Hematopoietic multipotent progenitor cell treated with erythropoietin and hydrocortisone succinate and interleukin-3 and kit ligand, for 8 days (in vitro differentiated cells): ENCODE measurements at places on chromosomes 1 and 21.

- no peak for DNase-seq
Observed at GRCh38 chr1:62196086-62196690, 1.5 kb downstream of the L1TD1 start.

GRCh38 chr21:41885341-41886024 lies 6.3 kb upstream of the PRDM15 start:
- no peak for DNase-seq

DNA sequence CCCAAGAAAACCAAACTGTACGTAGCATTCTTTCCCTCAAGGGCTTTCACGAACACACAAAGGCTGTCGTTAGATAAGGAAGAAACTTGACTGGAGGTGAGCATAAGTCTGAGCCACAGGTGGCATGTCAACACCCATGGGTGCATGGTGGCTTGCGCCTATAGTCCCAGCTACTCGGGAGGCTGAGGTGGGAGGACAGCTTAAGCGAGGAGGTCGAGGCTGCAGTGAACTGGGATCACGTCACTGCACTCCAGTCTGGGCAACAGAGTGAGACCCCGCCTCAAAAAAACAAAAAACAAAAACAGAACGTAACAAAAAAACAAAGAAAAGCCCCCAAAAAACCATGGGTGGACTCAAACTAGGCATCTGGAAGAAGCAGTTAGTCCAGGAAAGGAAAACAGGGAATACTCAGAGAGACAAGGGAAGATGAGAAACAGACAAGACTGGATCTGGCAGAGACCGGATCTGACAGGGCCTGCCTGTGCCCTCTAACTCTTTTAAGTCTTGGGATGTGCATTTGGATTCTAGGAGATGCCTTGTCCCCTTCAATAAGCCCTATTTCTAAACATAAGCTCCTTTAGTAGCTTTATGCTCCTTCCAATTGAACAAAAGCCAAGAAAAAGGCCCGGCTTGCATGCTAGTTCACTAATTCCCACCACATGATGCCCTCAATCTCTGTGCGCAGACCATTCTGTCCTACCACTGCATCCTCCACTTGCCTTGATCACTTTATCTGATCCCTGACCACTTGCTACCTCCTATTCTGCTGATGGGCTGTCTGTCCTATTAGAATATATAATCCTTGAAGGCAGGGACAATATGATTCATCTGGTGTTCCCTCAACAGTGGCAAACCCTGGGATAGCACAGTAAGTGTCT lies 73.8 kb downstream of the APP start:
- no peak for DNase-seq

- DNase-seq: no peak
Observed at GRCh38 chr1:3070644-3071564, 1.9 kb downstream of the PRDM16 start.

DNA sequence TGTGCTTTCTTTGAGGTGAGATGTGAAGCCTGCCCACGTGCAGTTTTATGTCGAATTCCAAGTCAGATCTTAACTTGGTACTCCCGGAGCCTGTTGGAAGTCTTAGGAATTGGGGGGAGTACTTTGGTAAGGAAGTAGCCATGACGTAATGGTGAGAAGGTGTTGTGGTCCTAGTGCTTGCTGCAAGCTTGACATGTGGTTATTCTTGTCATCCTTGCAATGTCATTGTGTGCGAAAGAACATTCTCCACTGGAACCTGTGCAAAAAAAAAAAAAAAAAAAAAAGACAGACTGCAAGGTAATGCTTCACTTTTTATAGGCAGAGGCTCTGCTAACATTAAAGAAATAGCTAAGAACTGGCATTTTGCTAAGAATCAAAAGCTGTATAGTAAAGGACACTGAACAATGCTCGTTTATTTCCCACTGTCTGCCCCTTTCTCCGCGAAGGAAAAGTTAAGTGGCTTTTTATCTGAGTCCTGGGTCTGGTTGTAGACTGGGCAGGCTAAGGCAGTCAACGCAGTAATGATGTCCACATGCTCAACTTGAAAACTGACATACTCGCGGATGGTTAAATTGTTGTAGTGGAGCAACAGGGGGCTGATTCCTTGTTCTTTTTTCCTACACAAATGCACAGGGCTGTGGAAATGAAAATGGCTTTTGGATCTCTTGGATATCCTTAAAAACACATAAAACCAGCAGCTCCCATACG lies 2.1 kb downstream of the KAZN start:
- DNase-seq: no peak

DNA sequence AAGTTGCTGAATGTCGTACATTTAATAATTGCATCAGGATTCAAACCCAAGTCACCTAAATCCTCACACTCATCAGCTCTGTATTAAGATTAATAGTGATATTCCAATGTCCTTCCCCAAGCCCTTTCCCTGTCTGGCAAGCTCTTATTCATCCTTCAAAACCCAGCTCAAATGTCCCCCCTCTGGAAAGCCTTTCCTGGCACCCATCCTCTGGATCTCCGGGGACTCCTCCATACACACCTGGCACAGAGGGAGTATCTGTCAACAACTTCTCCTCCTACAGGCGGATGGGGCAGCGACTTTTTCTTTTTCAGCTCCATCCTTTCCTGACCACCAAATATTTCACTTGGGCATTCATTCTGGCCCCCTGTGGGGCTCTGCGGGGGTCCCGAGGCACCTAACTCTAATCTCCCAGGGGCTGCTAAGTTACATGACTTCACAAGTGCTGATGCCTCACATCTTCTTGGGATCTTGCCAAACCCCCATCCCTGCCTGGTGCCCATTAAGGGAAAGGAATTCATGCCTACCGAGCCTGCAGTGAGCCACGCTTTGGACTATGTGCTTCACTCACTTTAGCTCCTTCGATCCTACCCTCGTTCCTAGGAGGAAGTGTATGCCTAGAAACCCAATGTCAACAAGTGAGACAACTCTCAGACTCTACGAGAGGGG lies 15.2 kb downstream of the TINAGL1 start:
- no peak for DNase-seq

DNA sequence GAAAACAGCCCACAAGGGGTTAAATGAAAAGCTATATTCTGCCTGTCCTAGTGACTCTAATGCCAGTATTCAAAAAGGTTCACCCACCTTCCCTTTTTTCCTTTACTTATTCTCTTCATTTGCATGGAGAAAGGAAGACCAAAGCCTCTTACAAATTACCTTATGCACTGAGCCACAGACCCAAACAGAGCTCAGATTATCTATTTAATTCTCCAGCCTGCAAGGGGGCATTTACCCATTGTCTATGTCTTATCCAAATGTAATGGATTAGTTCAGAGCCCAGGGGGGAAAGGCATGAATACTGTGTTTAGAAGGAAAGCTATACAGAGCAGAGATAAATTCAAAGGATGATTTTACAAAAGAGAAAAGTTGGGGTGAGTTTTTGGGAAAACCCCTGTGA lies 388.5 kb downstream of the OMA1 start:
- no peak for DNase-seq

DNA sequence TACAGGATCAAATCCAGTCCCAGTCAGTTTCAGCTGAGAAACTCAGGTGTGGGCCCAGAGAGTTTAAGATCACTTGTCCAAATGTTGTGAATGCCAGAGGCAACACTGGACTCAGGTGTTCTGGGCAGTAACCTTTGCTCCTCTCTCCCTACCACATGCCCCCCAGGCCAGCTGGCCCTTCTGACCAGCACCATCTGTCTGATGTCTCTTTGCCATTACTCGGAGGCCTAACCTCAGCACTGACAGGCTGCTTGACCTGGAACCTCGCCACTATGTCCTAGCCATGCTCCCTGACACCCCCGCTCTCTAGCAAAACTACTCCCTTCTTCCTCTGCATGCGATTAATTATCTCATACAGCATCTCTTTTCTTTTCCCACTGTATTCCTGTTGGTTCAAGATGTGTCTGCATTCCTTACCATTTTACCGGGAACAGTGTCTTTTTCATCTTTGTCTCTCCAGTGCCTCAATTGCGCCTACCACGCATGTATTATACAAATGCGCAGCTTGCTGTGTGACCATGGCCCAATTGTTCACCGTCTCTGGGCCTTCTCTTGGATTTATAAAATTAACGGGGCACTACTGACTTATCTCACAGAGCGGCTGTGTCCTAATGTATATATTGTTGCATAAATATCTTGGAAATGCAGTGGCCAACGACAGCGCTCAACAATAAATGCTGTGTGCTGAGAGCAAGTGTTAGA lies 159.5 kb upstream of the IRF2BP2 start:
- no peak for DNase-seq

- DNase-seq: peak; percentile 89
Observed at GRCh38 chr1:67500413-67500959, 70.3 kb upstream of the SERBP1 start.

GRCh38 chr1:50308878-50309277 lies 114.4 kb downstream of the DMRTA2 start:
- peak; percentile 42 for DNase-seq

DNA sequence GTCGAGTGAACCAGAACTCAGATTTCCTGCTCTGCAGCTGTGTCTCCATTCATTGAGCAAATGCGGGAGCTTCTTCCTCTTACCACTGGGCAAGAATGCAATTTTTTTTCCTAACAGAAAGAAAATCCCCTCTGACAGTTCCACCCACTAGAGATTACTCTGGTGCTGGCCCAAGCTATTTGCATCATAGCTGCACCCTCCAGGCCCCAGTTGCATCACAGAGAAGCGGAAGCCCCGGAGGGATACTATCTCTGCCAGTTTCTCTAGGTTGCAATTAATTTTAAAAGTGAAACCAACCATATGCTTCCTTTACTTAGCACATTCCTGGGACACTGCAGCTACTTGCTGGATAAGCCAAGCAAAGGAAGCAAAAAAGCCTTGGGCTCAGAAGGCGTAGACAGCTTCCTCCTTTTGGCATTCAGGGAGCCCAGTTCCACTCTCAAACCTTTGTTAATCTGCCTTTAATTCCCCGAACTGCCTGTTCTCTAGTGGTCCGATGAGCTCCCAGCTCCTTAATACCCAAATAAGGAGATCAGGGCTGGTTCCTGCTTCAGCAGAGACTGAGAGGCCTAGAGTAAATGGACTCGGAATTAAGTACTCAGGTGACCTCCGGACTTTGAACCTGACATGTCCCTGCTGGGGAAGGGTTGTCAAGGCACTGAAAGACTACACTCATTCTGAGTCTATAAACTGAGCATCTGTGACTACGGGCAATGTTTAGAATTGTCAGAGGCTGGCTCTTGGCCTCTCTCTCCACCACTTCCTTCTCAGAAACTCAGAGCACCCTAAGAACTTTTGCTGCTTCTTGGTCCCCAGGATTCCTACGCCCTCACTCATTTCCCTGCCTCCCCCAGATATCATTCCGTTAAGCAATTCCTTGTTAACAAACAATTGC lies 72.5 kb upstream of the TNFSF18 start:
- DNase-seq: peak; percentile 22

- peak; percentile 30 for DNase-seq
Observed at GRCh38 chr1:84365225-84366221, 32.8 kb upstream of the DNASE2B start.

DNA sequence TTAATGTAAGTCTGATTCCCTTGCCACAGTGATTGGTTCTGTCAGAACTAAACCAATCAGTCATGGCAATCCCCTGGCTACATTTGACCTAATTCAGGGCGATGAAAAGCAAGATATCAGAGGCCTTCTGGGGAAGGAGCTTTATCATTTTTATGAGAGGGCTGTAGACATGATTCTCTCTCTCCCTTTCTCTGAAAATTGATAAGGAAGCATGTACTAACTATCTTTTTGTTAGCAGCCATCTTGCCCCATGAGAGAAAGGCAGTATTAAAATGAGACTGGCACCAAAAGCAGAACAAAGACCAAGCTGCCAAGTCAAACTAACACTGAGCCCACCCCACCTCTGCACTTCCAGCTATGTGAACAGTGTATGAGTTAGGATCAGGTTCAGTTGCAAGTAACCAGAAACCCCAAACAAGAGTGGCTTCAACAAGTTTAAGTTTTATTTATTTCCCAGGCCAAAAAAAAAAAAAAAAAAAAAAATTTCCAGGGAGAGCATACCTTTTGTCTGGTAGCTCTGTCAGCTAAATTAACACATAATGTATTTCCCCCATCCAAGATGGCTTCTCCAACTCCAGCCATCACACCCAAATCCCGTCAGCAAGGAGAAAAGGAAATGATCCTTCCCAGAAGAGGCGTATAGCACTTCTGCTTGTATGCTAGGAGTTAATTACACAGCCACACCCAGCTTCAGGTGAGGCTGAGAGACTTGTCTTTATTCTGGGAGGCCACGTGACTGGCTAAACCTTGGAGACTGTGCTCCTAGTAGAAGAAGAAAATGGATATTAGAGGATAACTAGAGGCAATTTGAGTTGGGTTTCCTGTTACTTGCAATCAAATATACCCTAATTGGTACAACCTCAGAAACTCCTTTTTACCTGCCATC lies 105.8 kb upstream of the RALGPS2 start:
- DNase-seq: peak; percentile 3

DNA sequence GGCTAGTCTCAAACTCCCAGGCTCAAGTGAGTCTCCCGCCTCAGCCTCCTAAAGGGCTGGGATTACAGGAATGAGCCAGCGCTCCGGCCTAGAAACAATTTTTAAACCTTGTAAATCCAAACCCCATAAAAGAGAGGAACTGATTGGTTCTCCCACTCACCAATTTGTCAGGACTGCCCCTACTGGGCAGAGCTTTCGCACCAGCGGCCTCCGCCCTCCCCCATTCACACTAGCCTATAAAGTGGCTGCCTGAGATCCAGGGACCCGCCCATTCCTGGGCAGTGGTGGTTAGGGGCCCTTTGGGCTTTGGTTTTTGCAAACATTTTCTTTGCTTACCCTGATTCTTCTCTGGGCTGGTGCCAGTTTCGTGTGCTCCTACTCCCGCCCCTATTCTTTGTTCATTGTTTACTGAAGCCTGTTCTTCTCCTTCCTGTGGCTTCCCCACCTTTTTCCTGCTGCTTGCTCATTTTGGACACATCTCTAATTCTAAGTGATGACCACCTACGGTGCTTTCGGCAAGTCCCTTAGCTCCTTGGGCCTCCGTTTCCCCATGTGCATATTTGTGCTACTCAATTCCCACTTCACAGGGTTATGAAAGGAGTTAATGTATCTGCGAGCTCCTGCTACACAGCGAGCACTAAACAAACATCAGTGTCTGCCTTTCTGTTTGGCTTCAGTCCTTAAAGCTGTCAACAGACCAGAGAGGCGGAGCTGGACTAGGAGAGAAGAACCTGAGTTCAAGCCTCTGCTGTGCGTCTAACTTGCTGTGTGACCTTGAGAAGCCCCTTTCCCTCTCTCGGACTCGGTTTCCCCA lies 39.8 kb upstream of the CLIC4 start:
- peak; percentile 78 for DNase-seq

- DNase-seq: peak; percentile 39
Observed at GRCh38 chr1:184890539-184890973, 83.8 kb downstream of the NIBAN1 start.
